ENCODE measurements at places on chromosomes 5 and 9.

GRCh38 chr5:109921735-109922380 lies 232.1 kb downstream of the MAN2A1 start:
- no peak for DNase-seq

- DNase-seq = no peak
Observed at GRCh38 chr5:10366310-10367272, 13.1 kb downstream of the MARCHF6 start.

DNA sequence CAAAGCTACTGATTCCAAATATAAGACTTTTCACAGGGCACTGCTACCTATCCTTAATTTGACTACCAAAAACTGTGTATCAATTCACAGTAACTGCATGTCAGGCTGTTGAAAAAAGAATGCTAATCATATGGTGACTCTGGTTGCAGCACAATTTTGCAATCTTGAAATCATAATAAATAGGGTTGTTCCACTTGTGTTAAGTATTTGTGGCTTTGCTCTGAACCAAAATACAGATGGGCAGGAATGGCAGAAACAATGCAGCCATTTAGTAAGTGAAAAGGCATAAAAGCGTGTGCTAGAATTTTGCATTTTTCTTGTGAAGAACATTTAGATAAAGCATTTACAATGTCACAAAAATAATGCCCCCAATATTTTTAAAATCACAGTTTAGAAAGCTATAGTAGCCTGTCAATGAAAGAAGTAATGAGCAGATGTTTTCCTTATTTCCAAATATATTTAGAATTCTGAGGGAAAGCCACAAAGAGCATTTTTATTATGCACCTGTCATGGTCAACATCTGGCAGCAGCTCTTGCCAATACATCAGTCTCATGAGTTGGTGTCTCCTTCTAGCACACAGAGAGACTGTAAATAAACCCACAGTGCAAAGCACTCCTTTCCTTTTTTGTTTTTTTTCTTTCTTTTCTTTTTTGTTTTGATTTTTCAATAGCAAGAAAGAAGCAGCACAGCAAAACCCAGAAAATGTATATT lies 54.8 kb upstream of the PAM start:
- no peak for DNase-seq

DNA sequence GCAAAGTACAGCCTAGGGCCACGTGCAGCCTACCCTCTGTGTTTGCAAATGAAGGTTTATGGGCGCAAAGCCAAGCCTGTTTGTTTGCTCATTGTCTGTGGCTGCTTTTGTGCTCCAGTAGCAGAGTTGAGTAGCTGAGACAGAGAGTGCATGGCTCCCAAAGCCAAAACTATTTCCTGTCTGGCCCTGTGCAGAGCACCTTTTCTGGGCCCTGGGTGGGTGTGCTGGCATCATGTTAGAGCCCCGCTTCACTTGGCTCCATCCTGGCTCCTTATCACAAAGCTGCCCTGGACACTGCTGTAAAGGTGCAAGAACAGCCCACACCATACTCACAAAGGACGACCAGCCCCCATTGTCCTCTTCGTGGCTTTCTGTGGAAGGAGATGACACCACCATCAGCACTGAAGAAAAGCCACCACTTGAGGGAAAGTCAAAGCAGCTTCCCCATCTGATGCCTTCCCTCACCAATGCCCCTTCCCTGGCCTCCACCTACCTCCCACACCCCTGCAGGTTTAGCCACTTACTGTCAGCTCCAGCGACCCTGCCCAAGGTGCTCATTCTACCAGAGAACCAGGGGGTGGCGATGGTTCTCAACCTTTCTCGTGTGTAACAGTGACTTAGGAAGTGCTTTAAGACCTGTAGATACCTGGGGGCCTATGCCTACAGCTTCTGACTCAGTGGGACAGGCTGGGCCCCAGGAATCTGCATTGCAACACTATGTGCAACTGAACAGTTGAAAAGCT lies 23.4 kb downstream of the LCP2 start:
- peak; percentile 42 for DNase-seq

DNA sequence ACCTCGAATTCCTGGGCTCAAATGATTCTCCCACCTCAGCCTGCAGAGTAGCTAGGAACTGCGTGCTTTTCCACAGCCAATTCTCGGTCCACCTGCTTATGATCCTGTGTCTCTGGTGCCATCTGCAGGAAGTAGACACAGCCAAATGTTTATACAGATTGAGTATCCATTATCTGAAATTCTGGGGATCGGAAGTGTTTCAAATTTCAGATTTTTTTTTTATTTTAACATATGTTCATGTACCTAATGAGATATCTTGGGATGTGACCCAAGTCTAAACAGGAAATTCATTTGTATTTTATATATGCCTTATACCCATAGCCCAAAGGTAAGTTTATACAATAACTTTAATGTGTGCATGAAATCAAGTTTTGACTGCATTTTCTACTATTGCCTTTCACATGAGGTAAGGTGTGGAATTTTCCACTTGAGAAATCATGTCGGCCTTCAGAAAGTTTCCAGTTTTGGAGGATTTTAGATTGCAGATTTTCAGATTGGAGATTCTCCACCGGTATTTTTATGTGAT lies 89.5 kb downstream of the ESM1 start:
- no peak for DNase-seq

- no peak for DNase-seq
Observed at GRCh38 chr5:59164041-59164830, 581.4 kb downstream of the RAB3C start.

- DNase-seq = peak; percentile 57
Observed at GRCh38 chr5:142012186-142012785, 541 bp downstream of the GNPDA1 start.

DNA sequence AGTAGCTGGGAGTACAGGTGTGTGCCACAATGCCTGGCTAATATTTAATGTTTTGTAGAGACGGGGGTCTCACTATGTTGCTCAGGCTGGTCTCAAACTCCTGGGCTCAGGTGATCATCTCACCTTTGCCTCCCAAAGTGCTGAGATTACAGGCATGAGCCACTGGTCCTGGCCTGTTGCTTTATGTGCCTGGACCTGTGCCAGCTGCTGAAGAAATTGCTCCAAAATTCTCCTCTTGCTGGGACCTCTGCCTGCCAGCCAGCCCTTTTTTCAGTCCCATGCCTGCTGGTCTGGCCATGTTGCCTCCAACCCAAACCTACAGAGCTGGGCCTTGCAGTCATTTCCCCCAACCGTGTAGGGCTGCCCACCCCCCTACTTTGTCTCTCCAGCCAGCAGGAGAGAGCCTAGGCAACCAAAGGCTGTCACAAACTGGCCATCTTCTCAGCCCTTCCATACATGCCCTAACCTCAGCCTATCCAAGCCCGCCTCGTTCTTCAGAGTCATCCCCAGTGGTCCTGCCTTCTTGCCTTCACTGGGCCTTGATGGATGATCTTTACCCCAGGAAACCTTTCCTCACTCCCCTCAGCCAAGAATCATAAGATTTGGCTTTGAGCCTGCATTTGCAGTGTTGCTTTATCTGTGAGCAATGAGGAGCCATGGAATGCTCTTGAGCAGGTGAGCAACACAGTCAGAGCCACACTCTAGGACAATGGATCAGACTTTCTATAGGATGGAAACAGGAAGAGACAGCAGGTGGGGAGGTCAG lies 27.4 kb upstream of the SYNPO start:
- no peak for DNase-seq

- no peak for DNase-seq
Observed at GRCh38 chr9:120689860-120690259, 24.4 kb downstream of the MEGF9 start.

GRCh38 chr9:88587182-88587581 lies 52.2 kb downstream of the NXNL2 start:
- DNase-seq = no peak

- DNase-seq = no peak
Observed at GRCh38 chr9:134912126-134912840, 5.4 kb downstream of the FCN1 start.

- no peak for DNase-seq
Observed at GRCh38 chr9:137757139-137757538, 120.4 kb upstream of the CACNA1B start.

All from stimulated activated naive CD4-positive, alpha-beta T cell treated with Interleukin-2 at 50 U/mL for 16 hours (primary cell).